ENCODE measurements at places on chromosomes 1 and 21. TPM values are rescaled to one million over a fixed set of nuclear protein-coding genes. Genes with fewer than 3 reads are reported as not detected.

CSRP1 gene
- 71.7 TPM for total RNA-seq

ARHGAP29 gene
- not detected for total RNA-seq

ZNF644 gene
- total RNA-seq = 49.6 TPM

LCE3D gene
- total RNA-seq = not detected

CDC42BPA gene
- 2.8 TPM for total RNA-seq

FCRL1 gene
- not detected for total RNA-seq

TARBP1 gene
- 44.9 TPM for total RNA-seq

PLA2G2C gene
- not detected for total RNA-seq

HSD11B1 gene
- total RNA-seq = not detected

NR0B2 gene
- total RNA-seq = not detected

OR4F16 gene
- total RNA-seq = not detected

SPRR2F gene
- total RNA-seq = not detected

ASTN1 gene
- not detected for total RNA-seq

ATAD3C gene
- 0.87 TPM for total RNA-seq

GRCh38 chr1:13956393-13956792 is 256.4 kb downstream of the PRDM2 start:
- DNase-seq = no peak

DNA sequence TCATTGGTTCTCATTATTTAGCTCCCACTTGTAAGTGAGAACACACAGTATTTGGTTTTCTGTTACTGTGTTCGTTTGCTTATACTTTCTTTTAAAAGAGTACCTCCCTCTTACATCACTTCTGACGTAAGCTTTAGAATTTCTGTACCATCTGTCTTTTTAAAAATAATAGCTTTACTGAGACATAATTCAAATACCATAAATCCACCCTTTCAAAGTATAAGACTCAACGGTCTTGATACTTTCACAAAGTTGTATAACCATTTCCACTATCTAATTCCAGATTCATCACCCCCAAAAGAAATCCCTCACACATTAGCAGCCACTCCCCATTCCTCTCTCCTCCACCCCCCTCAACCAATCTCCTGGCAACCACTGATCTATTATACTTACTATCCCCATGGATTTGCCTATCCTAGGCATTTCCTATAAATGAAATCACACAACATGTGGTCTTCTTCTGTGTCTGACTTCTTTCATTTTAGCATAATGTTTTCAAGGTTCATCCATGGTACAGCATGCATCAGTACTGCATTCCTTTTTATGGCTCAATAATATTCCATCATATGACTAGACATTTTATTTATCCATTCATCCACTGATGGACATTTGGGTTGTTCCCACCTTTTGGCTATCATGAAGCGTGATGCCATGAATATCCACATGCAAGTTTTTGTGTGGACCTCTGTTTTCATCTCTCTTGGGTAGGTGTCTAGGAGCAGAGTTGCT is 104.7 kb downstream of the HLCS start:
- no peak for DNase-seq

DNA sequence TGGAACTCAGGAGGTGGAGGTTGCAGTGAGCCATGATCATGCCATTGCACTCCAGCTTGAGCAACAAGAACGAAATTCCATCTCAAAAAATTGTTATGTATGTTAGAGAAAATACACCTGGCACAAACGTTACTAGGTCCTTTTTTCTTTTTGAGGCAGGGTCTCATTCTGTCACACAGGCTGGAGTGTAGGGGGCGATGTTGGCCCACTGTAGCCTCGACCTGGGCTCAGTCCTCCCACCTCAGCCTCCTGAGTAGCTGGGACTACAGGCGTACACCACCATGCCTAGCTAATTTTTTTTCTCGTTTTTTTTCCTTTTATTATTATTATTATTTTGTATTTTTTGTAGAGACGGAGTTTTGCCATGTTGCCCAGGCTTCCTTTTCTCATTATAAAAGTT is 4.4 kb downstream of the HAX1 start:
- no peak for DNase-seq

DNA sequence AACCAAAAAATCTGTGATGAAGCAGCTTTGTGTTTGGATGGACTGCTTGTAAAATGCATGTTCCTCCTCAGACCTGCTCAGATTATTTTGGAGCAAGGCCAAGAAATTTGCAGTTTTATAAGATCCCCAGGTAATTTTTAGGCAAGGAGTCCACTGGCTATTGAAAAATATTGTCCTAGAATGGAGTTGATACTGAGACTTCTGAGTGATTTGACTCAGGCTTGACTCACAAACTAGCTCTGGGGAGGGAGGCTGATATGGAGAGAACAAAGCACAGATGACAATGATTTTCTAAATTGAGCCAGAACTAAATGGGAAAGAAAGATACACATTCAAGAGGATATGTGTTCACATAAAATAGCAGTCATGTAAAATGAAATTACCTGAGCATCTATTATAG is 36.7 kb downstream of the AGL start:
- DNase-seq = no peak

DNA sequence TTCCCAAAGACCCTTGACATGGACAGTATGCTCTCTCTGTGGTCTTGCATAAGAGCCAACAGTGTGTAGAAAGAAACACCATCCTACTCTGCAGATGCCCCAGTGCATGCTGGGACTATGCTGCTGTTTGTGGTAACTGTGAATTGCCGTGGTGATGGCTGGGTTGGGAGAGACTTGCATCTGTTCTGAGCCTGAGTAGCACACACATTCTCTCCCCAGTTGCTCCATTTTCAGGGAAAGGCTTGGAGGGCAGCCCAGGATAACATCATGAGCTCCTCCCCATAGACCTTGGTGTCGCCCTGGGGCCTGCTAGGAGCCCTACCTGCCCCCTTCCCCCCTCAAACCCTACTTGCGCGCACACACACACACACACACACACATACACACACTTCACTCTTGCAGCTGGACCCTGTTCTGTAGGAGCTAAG is 120.9 kb upstream of the IPO9 start:
- DNase-seq = no peak

DNA sequence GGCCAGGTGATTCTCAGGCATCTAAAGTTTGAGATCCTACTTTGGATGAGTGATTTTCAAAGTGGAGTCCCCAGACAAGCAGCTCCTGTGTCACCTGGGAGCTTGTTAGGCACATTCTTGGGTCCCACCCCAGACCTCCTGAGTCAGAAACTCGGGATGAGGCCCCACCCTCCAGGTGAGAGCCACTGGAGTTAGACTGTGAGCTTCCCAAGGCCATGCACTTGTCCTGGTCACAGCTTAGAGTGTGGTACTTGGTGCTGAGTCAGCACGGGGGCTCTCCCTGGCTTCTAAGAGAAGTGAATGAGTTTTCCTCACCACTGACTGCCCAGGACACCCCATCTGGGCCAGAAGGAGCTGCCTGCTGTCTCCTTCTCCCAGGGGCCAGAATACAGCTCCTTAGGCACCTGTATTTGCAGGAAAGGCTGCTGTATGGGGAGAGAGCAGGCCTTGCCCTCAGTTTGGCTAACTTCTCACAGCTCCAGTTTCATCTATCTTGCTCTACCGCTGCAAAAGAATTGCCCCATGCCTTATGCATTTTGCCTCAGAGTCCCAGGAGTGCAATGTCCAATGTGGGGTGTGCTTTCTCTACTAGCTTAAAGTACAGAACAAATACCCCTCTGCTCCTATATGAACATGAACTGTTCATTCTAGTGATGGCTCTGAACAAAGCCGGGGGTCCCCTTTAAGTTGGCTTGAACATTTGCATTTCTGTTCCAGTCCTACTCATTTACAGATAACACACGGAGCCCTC is 98.1 kb downstream of the PSMG1 start:
- no peak for DNase-seq

DNA sequence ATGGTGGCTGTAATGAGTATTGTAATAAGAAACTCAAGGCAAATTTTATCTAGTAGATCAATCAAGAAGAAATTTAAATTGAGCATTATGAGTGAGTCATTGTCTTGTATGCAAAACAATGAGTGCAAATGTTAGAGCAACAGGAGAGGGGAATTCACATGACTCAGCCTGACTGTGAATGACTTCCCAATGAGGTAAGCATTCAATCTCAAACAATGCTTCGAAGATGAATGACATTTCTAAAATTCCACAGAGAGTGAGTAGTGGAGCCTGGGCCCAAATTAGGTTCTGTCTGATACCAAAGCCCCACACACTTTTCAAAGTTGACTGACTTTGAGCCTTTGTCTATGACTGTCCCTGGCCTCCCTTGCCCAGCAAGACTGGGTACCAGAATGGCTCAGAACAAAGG is 738.0 kb downstream of the PTPRU start:
- no peak for DNase-seq

GRCh38 chr1:189654906-189655305 is 822.8 kb downstream of the BRINP3 start:
- DNase-seq = no peak

DNA sequence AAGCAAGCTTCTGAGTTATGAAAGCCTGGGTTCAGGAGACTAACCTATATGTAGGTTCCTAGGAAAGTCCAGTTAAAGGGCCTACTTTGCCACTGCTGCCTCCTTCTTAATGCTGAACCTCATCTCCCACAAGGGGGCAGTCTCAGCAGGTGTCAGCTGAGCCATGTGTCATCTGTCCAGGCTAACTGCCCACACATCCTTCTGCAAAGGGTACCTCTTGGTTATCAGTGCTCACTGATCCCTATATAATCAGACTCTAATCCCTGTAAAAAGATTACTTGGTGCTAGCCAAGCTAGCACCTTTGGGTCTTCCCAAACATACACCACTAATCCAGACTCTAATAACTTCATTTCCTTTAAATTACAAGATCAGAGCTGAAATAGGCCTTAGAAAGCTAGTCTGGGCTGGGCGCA is 9.0 kb downstream of the PRDX1 start:
- DNase-seq = peak; percentile 77

DNA sequence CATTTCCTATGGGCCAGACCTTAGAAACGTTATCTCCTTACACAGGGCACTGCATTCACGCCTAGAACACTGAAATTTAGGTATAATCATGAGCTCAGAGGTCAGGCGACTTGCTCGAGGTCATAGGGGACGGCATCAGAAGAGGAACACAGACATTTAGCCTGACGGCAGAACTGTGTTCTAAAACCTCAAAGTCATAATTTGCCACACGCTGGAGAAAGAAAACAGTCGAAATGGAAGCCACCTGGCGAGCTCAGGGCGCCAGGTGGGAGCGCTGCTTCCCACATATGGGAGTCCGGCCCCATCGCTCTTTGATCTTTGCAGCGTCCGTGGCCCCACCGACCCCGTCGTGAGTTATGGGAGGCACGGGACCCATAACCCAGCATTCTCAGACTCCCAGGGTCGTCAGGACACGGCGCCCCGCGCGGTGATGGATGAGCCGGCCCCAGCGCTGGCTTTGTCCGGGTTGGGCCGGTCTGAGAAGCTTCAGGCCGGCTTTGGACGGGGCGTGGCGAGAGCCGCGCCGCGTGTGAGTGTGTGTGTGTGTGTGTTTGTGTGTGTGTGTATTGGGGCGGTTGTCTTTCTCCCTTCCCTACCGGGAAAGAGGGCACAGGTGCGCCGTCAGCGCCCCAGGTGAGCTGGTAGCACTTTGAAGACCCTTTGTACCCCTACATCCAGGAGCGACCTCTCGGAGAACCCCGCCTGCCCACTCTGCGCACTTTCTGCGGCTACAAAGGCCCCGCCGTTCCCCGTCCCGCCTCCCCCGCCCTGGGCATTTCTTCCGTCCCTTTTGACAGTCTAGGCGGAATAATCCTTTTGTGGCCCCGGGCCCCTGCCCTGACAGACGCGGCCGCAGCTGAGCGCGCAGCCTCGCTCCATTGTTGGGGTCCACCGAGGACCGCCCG is 861 bp upstream of the DRAXIN start:
- DNase-seq = no peak

- DNase-seq = no peak
Observed at GRCh38 chr1:99464738-99465137, 181.2 kb upstream of the PALMD start.

GRCh38 chr21:44285138-44285992 is at the start of gene AIRE:
AIRE (plus strand) TSS chr21:44285876; CDS start chr21:44286007, 131 bp downstream.
- no peak for DNase-seq

GRCh38 chr1:247266053-247266452 is 10.2 kb downstream of the VN1R5 start:
- no peak for DNase-seq

- DNase-seq = no peak
Observed at GRCh38 chr1:239884796-239885195, 206.9 kb upstream of the FMN2 start.

DNA sequence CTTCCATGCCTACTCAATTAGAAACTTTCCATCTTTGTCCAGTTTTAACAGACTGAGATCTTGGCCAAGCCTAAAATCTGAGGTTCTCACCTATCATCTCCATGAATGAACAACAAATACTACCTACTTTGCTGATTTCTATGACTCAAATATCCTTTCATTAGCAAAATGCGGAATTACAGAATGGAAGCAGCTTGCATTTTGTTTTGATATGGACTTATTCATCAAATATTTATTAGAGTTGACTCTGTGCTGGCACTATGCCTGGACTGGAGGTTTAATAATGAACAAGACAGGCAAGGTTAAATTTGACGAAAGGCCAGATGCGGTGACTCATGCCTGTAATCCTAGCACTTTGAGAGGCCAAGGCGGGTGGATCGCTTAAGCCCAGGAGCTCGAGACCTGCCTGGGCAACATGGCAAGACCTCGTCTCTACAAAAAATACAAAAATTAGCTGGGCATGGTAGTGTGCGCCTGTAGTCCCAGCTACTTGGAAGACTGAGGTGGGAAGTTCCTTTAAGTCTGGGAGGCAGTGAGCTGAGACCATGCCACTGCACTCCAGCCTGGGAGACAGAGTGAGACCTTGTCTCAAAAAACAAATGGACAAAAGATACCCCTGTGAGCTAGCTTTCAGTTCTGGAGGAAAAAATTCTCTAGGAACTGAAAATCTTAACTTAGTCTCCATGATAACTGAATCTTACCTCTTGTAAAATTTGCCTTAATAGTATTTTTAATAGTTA is 29.4 kb upstream of the SOD1 start:
- DNase-seq = no peak

GRCh38 chr1:44775930-44776729 is 790 bp downstream of the RPS8 start:
- peak; percentile 67 for DNase-seq

GRCh38 chr1:5595531-5596170 is 396.6 kb downstream of the NPHP4 start:
- DNase-seq = peak; percentile 37

- peak; percentile 15 for DNase-seq
Observed at GRCh38 chr1:29499104-29499650, 262.9 kb downstream of the PTPRU start.

GRCh38 chr1:29581256-29581655 is 344.9 kb downstream of the PTPRU start:
- DNase-seq = no peak
